ENCODE measurements at places on chromosomes 7 and 10.

DNA sequence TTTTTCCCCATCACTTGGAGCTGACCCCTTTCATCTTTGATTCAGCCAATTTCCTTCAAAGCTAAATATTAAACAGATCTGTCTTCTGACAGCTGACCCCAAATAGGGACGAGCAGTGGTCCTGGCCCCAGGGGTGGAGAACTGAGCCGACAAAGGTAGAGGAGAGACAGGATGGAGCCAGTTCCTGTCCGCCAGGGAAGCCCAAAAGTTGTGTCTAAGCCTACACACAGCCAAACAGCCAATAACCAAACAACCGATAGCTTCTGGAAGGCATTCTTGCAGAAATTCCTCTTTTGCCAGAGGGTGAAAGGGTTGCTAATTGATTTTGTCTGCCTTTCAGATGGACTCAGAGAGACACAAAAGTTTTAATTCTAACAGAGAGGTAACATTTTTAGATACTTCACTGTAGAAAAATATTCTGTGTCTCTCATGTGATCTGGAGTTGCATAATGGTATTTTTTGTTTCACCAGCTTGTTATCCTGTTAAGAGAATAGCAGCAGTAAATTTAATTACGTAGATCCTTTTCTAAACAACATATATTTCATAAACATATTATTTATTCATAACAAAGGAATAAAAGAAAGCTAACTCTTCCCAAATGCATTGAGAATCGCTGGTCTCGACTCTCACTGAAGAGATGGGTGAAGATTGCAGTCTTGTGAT is 161.7 kb upstream of the LYZL1 start:
- DNase-seq, result no peak

GRCh38 chr7:30858576-30858975 is 53.1 kb upstream of the AQP1 start:
- DNase-seq, result no peak

DNA sequence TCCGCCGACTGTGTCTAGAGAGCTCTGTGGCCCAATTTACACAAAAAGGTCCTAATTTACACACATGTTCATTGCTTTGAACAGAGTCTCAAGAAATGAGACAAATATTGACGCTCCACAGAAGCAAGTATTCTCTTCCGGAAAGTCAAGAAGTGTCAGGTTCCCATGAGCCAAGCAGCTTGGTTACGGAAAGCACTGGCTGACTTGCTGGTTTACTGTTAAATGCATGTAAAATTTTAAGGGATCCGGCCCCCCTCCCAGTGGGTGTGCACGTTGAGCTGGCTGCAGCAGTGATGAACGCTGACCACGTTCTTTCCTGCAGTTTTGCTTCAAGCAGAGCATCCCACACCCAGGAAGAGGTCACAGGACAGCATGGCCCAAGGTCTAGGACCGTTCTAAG is 76.8 kb downstream of the DIP2C start:
- DNase-seq, result no peak

DNA sequence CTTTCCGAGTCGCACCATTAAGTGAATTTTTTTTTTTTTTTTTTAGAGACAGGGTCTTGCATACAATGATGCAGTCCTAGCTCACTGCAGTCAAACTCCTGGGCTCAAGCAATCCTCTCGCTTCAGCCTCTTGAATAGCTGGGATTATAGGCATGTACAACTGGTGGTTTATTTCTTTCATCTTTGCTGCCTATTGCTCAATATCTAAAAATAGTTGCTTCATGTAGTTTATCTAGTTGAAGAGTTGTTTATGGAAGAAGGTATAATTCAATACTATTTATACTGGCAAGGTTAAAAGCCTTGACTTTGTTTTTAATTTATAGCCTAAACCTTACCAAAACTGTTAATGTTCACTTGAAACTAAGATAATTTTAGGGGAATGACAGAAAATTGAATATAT is 66.9 kb downstream of the SEMA3D start:
- DNase-seq, result no peak

DNA sequence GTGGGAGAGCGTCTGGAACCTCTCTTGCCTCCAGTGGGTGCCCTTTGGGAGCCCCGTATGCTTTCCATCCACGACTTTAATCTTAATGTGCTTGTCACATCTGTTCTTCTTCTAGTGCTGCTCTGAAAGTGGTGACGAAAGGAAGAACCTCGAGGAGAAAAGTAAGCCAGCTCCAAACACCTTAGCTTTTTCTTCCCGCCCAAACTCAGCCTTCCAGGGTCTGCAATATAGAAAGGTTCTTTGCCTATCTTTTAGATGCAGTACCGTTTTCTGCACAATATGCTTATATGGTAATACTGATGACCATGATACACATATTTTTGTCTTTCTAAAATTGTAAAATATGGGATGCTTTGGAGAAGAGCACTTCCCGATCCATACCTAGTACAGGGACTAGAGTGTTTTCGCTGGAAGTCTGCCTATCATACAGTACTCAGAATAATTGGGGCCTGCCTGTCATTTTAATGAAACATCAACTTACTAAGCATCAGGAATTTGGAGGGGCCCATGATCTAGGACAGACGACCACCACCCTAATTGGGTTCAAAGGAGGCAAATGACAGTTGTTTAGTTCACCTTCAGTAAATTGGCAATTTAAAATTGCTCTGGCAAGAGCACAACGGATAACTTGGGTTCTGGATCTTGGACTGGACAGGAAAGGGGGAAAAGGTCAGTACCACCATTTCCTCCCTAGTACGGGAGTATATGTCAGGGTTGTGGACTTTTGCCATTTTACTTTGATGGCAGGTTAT is 884 bp downstream of the RINT1 start:
- DNase-seq, result no peak

- no peak for DNase-seq
Observed at GRCh38 chr7:82678259-82678658, 234.7 kb upstream of the CACNA2D1 start.

GRCh38 chr7:85184599-85185423 is 2.0 kb downstream of the SEMA3D start:
- no peak for DNase-seq

DNA sequence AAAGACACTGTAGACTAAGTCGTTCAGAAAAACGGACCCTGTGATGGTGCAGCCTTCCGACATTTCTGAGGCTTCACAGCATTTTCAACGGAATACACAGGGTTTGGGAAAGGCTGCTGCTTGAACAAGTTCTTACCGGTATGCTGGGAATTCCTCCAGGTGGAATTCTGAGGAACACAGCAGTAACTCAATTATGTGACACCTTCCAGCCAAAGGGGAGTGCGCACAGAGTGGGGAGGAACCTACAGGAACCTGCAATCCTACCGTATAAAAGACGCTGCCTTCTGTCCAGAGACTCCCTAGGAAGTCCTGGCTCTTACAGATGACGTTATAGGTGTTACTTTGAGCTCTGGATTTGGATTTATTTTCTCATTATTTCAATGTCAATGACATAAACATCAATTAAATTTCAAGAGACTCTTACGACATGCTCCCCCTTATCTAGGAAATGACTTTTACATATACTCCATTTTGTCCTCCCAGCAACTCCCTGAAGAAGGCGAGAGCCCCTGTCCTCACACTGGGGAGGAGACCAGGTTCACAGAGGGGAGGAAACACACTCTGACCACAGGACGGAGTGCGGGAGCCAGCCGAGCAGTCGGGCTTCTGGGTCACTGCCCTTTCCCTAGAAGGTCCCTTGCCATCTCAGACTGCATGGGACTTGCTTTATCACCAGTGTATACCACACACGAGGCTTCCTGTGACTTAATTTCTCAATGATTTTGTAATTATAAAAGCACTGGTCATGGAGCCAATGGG is 27.9 kb downstream of the VIPR2 start:
- no peak for DNase-seq

GRCh38 chr10:33114451-33114952 is 156.5 kb upstream of the ITGB1 start:
- DNase-seq, result no peak

DNA sequence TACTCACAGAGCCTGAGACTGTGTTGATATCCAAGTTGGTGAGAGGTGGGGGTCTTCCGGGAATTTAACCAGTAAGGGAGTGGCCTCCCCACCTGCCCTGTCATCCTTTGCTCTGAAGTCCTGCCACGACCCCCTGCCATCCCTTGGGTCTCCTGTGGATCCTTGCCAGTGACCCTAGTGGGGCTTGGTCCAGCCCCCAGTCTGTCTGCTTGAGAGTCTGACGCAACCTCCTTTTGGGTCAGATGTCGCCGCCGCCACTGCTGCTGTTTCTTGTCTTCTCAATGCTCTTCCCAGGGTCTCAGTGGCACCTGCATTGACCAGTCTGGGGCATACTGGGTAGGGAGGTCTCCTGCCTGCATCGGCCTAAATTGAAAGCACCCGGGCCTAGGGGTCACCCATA is 28.8 kb downstream of the PAX2 start:
- DNase-seq, result no peak

GRCh38 chr10:68223535-68224165 is 8.3 kb downstream of the ATOH7 start:
- DNase-seq, result no peak

GRCh38 chr10:124119946-124120345 is 26.5 kb upstream of the CHST15 start:
- DNase-seq, result no peak

GRCh38 chr10:86684331-86685097 is 16.2 kb downstream of the LDB3 start:
- no peak for DNase-seq

DNA sequence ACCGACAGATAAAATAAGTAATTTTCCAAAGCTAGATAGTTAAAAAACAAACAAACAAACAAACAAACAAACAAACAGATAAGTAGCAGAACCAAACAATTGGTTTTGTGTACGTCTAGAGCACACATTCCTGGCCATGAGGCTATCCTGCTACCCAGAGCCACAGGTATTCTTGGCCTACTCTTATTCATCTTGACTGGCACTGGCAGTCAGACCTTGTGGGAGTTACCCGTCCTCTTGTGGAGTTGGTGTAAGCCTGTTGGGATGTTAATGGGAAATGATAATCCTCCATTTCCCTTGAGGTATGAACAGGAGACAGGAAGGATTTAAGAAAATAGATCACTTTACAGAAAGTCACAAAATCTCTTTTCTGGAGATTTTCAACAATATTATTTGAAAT is 142.4 kb upstream of the MEOX2 start:
- no peak for DNase-seq

DNA sequence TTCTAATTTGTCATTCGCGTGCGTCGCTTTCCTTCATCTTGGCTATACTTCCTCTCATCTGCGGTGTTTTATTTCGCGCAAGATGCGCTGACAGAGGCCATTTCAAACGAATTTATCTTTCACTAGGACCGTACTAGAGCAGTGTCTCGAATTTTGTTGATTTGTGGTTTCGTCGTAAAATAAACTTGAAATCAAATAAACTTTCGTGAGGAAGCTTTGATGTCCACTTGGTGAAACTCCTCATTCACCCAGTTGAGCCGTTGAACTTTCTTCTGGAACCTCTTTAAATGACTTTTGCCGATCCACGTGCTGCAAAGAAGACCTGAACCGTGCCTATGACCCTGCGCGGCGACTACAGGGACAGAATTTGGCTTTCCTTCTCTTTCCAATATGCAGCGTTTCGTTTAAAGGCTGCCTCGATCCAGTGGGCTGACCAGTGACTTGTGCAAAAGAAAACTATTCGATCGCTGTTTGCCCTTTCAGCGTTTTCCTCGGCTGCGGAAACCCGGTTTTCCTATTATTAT is 163.9 kb upstream of the PPP1R3A start:
- no peak for DNase-seq

- no peak for DNase-seq
Observed at GRCh38 chr7:55548295-55548731, 24.0 kb downstream of the VOPP1 start.

DNA sequence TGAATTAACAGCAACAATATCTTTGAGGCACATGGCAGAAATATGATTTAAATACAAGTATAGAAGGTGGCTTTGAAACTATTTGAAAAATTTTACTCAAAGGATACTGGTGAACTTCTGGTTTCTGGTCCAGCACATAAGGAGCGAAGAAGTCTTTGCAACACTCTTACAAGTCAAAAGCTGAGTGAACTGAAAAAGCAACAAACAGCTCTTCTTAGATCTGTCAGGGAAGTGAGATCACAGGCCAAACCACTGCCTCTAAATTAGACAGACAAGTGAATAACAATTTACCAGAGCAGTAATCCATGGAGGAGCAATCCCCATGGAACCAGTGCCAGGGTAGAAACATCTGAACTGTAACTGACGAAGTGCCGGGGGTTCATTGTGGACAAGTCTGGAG is 9.6 kb upstream of the VWC2 start:
- no peak for DNase-seq

DNA sequence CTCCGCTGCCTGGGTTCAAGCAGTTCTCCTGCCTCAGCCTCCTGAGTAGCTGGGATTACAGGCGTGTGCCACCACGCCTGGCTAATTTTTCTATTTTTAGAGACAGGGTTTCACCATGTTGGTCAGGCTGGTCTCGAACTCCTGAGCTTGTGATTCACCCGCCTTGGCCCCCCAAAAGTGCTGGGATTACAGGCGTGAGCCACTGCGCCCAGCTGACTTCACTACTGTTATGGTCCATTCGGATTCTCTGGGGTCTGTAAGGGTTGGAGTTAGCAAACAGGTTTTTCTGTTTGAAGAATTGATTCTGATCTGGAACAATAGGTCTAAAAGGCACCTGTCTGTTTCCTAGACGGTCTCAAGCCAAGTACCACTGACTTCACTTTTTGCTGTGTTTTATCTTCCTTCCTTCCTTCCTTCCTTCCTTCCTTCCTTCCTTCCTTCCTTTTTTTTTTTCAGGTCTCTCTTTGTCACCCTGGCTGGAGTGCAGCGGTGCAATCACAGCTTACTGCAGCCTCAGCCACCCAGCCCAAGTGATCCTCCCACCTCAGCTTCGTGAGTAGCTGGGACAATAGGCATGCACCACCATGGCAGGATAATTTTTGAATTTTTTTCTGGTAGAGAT is 192.2 kb downstream of the CAMK1D start:
- no peak for DNase-seq

- DNase-seq, result no peak
Observed at GRCh38 chr10:110833941-110834628, 37.6 kb upstream of the PDCD4 start.

DNA sequence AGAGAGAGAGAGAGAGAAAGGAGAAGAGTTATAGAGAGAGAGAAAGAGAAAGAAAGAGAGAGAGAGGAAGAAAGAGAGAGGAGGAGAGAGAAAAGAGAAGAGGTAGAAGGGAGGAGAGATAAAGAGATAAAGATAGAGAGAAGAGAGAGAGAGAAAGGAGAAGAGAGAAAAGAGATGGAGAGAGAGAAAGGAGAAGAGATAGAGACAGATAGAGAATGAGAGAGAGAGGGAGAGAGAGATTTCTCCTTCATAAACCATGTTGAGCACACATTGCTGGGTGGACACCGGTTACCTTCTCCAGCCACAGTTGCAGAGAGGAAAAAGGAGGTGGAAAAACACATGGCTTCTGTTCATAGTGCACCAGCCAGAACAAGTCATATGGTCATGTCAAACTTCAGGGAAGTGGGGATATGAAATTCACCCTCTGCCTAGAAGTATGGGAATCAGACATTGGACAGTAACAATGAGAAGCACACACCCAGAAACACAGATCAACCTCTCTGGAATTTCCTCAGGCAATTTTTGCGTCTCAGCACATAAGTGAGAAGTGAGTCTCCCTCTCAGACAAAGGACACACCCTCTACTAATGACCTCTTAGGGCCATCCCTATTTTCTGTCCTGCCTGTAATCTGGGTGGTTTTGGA is 172.5 kb upstream of the SVIL start:
- DNase-seq, result no peak

GRCh38 chr7:139728203-139728602 is 49.6 kb downstream of the HIPK2 start:
- no peak for DNase-seq

Measured in T-helper 17 cell (primary cell).